Kidney capillary endothelial cell (primary cell): ENCODE measurements at places on chromosomes 2 and 18.
A peak's percentile ranks its signal among the peaks of the same experiment; 100 is the strongest.

- DNase-seq = peak; percentile 80
Measured at GRCh38 chr18:63788447-63789096, 13.4 kb downstream of the SERPINB7 start.

DNA sequence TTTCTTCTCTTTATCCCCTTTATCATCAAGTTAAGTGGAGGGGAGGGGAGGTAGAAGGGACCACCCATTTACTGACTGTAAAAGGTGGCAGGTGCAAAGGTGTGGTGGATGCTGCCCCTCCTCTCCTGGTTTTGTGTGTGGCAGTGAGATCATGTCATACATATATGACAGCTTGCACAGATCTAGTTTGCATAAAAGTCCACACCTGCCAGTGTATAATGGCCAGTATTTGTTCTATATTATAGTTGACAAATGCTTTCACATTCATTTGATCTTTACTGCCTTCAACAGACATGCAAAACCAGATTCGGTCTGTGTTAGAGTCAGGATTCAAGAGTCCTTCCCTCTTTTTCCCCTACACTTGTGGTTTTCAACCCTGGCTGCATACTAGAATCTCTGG, 55.1 kb downstream of the TGFA start:
- no peak for DNase-seq

GRCh38 chr2:105894327-105894944, 149.7 kb downstream of the NCK2 start:
- DNase-seq = no peak

GRCh38 chr18:6249788-6250187, 164.9 kb downstream of the L3MBTL4 start:
- no peak for DNase-seq

DNA sequence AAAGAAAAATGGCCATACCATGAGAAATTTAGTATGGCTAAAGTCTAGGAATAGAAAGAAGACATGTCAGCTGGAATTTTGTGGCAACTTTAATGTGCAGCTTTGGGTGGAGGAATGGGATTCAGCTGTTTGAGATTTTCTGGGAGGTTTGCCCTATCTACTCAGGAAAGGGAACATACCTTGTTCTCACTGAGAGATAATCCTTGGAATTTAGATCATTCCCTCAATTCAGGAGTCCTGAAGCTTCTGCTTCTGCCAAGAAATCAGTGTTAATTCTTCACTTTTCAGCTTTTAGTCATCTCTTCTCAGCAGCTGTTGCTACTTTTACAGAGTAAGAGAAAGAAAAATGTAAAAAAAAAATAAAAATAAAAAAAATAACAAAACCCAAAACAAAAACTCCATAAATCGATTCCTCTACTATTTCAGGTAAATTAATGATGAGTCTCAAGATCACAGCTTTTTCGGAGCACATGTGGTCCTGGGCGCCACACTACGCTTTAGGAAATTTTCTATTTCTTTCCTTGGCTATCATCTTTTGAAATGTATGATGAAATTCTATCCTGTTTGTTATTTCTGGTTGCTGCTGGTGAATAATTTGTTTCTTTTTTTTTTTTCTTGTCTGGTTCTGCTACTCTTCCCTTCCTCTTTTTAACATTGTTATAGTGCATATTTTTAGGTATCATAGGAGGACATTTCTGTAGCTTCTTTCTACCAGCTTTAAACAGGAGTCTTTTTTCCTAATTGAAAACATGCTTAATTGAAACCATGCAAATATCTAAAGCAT, 18.9 kb upstream of the BAZ2B start:
- no peak for DNase-seq

DNA sequence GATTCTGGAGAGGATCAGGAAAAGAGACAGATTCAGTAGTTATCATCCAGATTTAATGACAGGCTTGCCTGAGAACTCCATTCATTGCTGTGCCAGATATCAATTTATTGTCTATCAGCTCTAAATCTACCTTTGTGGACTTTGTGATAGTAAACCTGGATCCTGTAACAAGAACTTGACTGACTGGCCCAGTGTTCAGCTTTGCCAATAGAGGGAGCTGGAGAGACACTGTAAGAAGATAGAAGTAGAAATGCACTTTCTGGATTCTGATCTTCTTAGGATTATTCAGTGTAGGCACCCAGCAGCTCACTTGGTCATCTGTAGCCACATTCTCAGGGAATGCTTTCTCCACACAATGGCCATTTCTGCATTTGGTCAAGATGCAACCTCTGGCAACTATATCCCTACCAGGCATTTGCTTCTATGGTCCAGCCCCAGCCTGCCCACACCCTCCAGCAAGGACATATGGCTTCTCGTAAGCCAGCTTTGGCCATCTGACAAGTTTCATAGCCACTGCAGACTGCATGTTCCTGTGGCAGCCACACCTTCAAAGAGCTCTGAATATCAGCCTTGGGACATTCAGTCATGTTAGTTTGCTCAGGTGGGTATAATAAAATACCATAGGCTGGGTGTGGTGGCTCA, 6.1 kb upstream of the SERPINB8 start:
- DNase-seq = peak; percentile 67

DNA sequence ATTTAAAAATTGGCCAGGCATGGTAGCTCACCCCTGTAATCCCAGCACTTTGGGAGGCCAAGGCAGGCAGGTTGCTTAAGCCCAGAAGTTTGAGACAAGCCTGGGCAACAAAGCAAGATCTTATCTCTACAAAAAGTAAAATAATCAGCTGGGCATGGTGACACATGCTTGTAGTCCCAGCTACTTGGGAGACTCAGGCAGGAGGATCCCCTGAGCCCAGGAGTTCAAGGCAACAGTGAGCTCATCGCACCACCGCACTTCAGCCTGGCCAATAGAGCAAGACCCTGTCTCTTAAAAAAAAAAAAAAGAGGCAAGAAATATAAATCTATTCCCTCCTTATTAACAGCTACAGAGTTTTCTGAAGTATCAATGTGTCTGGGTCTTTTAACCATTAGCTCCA, 51.9 kb downstream of the ESCO1 start:
- no peak for DNase-seq

DNA sequence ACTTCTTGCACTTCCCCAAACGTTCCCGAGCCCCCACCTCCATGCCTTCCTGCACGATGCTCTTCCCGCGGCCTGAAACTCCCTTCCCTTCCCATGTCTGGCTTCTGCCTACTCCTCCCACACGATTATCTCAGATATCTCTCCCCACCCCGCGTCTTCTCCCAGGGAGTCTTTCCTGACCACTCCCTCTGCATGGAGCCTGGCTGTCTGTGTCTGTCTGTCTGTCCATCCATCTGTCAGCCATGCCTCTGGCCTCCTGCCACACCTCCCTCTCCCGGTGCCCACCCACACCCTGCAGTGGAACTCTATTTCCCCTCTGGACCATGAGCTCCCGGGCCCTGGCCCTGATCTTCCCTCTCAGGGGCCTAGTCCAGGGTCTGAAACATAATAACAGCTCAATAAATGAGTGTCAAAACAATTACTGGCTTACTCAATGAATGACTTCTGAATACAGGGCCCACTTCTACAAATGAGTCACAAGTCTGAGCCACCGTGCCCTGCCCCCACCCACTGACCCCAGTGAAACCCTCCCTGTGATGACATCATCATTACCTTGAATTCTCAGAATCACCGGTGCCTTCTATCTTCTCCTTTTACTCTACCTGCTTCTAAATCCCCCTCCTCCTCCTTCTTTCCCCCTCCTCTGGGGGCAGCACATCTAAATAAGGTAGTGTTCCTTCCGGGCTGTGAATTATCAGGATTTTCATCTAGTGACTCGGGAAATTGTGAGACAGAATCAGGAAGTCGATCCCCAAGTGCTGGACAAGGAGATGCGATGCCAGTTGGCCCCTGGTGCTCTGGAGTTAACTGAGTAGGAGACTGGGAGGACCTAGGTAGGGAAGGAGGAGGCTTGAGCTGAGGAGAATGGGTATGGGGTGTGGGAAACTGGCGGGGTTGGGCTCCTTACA, 46.1 kb upstream of the PLB1 start:
- peak; percentile 70 for DNase-seq

DNA sequence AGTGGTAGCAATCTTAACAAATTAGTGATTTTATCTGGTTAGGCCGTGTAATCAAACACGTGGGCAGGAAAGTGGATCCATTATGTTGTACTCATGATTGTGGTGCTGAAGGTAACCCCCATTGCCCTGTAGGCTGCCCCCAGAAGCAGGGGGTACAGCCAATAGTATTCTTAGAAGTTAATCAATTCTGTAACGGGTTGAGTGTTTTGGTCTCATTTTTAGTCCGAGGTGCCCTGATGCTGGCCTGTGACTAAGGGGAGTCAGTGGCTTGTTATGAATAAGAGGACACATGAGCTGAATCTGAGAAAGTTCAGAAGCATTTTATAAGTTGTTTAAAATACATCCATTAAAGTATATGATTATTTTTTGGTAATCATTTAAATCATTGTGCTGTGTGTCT, 8.6 kb downstream of the EPAS1 start:
- DNase-seq = no peak

GRCh38 chr2:157168501-157168900, 89.0 kb upstream of the GALNT5 start:
- DNase-seq = no peak

DNA sequence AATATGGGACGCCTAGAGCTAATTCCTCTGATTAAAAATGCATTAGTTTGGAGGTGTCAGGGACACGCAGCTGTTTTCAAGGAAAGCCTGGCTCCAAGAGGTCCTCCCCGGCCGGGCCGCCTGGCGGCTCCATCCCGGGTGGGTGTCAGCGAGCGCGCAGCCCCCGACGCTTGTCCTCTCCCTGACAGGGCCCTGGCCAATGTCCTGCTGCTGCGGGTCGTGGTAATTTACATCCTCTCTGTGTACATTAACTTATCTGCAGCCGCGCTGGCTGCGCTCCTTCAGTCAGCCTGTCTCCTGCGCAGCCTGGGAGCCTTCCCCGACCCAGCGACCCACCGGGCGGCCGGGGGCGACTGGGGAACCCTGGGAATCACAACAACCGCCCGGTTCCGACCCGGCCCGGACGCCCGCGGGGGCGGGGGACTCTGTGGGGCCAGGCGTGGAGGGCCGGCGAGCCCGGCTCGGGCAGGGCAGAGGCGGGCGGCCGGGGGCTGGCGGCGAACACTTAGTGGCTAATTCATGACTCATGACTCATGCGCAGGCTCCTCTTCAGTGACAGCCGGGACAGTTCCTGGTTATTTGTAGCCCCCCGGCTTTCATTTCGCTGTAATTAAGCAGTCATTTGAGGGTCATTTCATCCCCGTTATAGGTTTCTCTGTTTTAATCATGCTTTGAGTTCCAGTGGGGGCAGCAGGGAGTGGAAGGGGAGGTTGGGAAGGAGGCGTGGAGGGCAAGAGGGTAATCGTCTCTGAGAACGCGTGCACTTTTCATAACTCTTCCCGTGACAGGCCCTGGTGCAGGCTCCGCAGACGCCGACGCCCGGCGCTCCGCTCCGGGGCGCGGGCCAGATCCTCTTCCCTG, 141.9 kb upstream of the CTAGE1 start:
- peak; percentile 52 for DNase-seq

DNA sequence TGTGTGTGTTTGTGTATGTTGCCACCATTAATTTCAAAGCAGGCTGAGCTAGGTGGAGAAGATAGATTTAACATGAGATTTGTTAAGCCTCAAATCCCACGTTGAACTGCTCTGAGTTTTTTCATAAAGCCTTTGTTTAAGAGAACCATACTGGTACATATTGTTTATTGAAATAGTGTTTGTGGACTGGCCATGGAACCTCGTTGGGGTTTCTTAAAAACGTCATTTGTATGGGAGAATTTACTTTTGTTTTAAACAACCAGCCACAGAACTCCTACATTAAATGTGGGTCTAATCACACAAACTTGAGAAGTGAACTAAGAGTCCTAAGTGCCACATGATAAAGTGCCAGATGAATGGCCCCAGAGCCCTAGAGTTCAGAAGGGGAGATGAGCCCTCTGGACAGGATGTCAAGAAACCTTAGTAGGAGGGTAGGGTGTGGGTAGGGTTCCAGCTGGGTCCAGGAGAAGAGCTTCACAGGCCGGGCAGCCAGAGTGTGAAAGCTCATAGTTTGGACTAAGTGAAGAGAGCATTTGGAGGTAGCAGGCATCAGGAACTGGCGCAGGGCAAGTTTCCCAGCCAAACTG, 120.6 kb upstream of the EML6 start:
- no peak for DNase-seq

- no peak for DNase-seq
Measured at GRCh38 chr2:160906878-160907277, 253.3 kb upstream of the TANK start.

DNA sequence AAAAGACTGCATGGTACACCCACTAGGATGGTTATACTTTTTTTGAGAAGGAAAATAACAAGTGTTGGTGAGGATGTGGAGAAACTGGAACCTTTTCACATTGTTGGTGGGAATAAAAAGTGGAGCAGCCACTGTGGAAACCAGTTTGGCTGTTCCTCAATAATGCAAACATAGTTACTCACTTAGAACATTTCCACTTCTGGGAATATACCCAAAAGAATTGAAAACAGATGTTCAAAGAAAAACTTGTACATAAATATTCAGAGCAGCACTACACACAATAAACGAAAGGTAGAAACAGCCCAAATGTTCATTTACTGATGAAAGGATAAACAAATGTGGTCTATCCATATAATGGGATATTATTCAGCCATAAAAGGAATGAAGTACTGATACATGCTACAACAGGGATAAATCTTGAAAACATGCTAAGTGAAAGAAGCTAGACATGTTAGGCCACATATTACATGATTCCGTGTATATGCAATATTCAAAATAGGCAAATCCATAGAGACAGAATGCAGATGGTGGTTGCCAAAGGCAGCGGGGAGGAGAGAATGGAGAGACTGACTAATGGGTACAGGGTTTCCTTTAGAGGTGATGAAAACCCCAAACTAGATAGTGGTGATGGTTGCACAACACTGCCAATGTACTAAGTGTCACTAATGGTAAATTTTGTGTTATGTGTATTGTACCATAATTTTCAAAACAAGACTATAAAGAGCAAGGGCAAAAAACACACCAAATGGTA, 20.9 kb upstream of the LMAN1 start:
- DNase-seq = no peak

DNA sequence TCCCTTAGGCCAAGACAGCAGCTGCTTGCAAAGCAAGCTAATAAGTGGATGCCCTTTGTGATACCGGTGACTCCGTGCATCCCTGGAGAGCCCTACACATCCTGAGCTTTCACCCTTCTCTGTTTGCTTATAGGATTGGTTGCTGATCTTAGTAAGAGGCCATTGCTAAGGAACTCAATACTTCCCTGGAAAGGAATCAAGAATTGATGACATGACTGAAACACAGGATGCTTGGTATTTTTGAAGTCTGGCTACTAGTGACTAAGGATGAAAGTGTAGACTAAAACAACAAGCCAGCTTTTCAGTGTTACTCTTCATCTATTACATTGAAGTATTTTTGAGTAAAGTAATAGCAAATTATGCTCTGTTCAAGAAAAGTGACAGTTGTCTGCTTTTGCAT, 123.0 kb upstream of the SERPINE2 start:
- DNase-seq = peak; percentile 10

DNA sequence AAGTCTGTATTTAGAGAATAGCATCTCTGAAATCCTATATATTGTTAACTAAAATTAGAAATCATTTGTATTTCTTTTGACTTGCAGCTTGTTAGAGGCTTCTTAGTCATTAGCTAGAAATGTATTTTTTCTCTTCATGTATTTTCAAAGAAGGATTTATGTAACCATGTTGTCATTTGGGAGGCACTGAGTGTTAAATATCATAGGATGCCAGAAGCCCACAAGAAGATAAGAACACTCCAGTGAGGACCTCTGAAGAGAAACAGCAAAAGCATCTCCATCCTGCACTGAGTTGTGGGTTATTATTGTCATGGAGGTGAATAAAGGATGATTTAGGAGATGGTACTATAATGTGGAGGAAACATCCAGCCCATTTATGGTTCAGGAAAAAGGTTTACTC, 93.5 kb downstream of the UBE2E3 start:
- DNase-seq = no peak
